Stimulated activated CD8-positive, alpha-beta memory T cell treated with anti-CD3 and anti-CD28 coated beads, Interleukin-7, amount 100 ng/mL, for 24 hours (primary cell): ENCODE measurements at places on chromosomes 3 and 15.

DNA sequence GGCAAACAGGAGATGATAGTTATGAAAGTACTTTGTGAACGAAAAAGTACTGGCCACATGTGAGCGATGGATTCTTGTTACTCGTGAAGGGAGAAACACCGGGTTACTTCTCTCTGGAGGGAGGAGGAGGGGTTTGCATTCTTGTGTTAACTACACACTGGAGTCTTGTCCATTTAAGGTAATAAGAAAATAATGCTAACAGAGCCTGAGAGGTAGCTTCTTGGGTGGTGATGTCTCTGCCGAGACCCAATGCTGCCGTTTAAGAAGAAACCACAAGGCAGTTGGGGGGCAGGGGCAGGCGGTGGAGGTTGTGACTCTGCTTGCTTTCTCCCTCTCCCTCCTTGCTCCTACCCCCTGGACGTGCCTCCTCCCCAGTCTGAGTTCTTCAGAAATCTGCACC is 100.9 kb upstream of the ROPN1 start:
- DNase-seq, result no peak

DNA sequence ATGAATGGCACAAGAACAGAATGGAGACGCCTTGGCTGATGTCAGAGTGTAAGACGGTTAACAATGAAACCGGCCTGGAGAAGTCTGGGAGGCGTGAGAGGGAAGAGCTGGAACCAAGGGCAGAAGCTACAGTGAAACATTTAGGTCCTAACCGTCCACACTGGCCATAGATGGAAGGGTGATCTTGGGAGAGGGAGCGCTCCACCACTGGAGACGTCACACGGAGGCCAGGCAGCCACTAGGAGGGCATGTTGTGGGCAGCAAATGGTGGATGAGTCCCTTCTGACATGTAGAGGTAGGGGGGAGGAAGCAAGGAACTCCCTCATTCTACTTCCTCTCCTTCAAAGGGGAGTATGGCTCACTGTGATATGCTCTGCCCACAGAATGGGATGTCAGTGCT is 23.8 kb downstream of the FEM1B start:
- DNase-seq, result no peak

- no peak for DNase-seq
Measured at GRCh38 chr3:133443649-133444422, 44.0 kb downstream of the BFSP2 start.

- DNase-seq, result no peak
Measured at GRCh38 chr15:92645051-92645631, 10.4 kb downstream of the FAM174B start.

DNA sequence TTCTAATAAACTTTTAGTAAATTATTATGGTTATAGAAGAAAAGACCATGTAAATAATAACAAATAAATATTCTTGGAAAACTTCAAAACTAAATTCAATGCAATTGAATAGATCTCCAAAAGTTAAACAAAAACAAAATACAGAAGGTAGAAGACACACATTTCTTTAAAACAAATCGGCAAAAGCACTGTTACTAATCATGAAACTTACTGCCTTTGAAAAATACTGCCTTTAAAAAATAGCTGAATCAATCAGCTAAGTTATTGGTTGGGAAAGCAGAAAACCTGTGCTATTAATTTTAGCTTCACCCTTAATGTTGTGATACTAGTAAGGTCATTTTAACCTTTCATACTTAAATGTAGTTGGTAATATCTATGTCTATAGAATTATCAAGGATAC is 3.0 kb downstream of the GPR15 start:
- DNase-seq, result no peak

GRCh38 chr3:129617381-129618185 is 11.1 kb upstream of the PLXND1 start:
- DNase-seq, result no peak

DNA sequence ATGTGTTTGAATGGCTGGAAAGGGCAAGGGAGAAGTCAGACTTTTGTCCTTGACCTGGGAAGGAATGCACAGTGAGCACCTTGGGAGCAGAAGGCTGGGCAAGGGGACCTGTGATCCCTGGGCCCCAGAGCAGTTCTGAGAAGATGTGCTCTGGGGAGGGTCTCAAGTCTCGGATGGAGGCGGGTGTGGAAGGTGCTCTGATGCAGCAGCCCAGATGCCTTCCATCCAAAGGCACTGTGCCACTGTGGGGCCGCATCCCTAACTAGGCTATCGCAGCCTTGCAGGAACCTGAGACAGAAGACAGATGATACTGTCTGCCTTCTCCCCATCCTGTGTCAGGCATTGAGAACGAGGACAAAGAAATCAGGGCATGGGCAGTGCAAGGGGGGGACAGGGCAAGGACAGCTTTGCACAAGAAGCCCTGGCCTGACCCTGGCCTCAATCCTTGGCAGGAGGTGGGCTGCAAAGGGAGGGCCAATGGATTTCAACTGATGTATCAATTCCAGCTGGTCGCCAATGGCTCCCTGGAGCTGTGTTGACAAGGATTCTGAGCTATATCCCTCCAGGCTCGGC is 14.6 kb upstream of the PRKCD start:
- DNase-seq, result no peak

GRCh38 chr3:106261915-106262683 is 393.3 kb upstream of the CBLB start:
- no peak for DNase-seq

GRCh38 chr3:150483226-150483625 is 63.1 kb downstream of the SERP1 start:
- DNase-seq, result no peak

DNA sequence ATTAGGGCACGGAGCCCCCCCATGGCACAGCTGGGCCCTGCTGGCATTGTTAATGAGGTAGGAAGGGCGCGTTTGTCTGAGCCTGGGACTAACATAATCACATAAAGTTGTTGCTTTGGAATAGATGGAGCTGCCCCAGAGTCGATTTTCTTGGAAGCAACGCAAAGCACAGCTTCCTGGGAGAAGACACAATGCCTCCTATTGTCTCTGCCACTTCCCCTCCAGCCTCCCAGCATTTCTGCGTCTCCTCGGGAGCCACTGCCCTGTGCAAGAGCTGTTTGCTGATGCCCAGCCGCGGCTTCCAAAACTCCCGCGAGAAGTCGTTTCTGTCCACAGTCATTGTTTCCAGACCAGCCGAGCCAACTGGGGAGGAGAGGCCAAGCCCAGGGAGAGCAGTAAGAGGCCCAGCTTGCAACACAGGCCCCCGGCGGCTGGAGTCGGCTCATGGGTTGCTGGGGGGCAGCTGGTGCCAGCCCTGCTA is 18.1 kb upstream of the ALDH1A3 start:
- DNase-seq, result no peak

DNA sequence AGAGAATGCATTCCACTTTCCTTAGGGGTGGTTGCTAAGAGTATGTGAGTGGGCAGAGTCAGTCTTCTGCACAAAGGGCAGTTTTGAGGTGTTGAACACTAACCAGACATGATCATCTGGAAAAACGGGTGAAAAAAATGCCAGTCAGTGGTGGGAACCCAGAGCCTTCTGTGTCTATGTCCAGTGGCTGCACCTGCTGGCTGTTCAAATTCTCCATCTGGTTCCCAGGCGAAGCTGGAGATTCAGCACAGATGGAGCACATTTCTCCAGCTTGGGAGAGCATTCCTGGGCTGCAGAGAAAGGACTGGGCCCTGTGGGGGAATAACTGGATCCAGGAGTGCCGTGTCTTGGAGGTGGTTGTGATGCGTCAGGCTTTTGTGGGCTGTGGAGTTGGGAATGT is 74.1 kb downstream of the TRAK1 start:
- no peak for DNase-seq

DNA sequence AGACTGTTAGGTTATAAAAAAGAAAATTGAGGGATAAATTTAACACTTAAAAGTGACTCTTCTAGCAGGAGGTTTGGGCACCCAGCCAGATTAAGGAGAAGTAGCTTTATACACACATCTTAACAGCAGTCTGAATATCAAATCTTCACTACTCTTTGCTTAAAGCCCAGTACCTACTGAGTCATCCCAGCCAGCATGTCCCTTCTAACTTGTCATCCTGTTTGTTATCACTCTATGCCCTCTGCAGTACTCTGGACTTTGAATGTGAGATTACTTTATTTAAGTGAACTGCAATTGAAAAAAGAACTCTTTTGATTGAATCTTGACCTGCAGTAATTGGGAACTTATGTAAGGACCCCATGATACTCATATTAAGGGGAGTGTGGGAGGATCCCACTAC is 77.6 kb downstream of the FHIT start:
- no peak for DNase-seq

- peak; percentile 15 for DNase-seq
Measured at GRCh38 chr3:194640829-194641228, 7.6 kb upstream of the TMEM44 start.

- DNase-seq, result no peak
Measured at GRCh38 chr3:82202269-82202668, 440.8 kb upstream of the GBE1 start.

- no peak for DNase-seq
Measured at GRCh38 chr3:195453236-195453635, 10.4 kb upstream of the ACAP2 start.

- no peak for DNase-seq
Measured at GRCh38 chr3:164018500-164018899, 1059.8 kb downstream of the SI start.

DNA sequence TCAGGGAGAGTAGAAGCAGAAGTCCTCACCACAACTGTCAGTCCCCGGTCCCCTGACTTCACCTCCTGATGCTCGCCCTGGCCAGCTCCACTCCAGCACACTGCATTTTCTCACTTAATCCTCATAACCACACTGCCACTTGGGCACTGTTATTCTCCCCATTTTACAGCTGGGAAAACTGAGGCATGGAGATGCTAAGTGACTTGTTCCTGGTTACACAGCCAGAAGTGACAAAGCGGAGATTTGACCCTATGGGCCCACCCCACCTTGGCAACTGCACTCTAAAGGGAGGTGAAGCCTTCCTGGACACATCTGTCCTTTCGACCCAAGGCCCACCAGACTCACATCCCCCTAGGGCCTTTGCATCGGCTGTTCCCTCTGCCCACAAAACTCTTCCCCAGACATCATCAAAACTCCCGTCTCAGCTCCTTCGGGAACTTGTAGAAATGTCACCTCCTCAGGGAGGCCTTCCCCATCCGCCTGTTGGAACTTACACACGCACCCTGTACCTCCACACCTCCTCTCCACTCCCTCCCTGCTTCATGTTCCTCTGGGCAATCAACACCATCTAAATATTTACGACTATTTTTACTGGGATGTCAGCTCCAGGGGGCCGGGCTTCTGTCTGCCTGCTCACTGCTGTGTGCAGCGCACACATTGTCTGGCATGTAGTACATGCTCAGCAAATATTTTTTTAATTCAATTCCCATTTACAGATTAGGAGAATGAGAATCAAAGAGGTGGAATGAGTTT is 3.1 kb downstream of the GRIP2 start:
- DNase-seq, result no peak

DNA sequence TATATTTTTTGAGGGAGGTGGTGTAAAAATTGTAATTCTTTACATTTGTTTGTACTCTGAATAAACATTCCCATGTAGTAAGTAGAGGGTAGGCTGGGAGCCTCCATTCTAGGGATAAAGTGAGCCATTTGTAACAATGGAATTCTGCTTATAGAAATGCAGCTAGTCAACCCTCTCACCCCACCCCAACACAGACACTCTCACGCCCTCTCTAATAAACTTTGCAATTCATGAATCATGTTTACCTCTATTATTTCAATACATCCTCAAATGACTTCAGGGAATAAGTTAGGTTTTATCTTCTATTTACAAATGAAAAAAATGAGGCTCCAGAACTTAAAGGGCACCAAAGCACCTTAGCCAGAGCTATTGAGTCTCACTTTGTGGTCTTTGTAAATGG is 56.5 kb upstream of the PDZRN3 start:
- no peak for DNase-seq

DNA sequence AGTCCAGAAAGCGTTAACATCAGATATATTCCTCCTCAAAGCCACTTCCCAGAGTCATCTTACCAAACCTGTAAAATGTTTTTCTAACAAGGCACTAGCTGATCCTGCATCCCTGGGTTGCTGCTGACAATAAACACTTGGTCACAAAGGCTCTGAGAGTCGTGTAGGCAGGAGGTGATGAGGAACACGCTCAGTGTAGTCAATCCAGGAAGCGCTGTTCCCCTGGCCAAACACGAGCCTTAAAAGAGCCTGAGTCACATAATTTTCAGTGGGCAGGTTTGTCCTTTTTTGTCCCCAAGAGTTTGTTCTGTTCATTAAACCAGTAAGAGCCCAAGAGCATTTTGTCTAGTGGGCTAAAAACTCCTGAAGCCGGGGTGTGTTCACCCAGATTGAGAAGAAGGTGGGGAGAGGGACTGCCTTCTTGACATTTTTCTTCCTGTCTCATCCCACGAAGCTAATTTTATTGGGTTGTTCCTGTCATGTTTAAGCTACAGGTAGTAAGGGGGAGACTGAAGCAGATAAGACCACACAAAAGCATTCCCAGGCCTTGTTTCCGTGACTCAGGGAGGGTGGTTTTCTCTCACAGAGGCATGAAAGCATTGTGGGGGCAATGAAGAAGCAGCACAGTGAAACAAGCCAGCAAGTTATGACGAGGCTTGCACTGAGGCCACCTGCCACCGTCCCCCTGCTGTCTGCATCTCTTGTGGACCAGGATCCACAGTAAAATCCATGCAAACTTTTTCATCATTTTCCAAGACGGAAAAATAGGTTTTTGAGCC is 73.7 kb downstream of the FOXB1 start:
- DNase-seq, result no peak

- DNase-seq, result no peak
Measured at GRCh38 chr3:183692436-183692835, 5.2 kb upstream of the YEATS2 start.
